ENCODE measurements at places on chromosomes 4 and X.

DNA sequence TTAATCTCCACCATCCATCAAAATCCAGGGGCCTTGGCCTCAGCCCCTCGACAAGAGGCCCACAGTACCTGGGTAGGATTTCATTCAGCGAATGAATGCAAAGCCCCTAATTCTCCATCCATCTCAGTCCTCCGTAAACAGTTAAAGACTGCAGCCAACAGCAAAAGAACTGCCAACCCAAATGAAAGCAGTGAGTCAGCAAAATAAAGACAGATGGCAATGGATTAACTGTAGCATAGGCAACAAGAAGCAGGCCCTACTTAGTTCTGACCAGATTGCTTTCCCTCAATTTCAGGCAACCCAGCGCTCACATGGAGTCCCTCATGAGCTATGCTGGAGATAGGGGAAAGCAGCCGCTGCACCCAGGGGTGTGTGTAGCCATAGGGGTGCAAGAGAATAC is 21.4 kb downstream of the PLAC1 start:
- no peak for DNase-seq

- DNase-seq, result no peak
Measured at GRCh38 chr4:114674080-114674479, 75.5 kb downstream of the UGT8 start.

GRCh38 chrX:48890934-48891401 is 6.6 kb downstream of the TIMM17B start:
- no peak for DNase-seq

DNA sequence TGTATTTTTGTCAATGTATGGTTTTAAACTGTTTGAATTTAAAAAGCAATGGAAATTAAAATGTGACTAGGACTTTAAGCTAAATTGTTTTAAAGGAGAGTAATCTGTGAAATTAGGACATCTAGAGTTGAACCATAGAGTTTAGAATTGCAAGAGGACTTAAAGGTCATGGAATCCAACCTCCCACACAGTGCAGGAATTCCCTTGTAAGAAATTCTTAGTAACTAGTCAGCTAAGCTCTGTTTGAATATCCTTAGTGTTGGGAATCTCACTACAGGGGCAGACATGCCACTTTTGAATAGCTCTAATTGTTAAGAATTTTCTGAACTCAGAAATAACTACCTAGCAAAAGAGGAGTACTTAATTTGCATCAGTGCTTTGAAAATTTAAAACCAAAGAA is 292.9 kb downstream of the IL1RAPL1 start:
- no peak for DNase-seq

- DNase-seq, result no peak
Measured at GRCh38 chrX:136453771-136454170, 34.0 kb upstream of the BRS3 start.
